ENCODE measurements at places on chromosomes 2 and 18. TPM values are rescaled to one million over a fixed set of nuclear protein-coding genes. Genes with fewer than 3 reads are reported as not detected.

MROH2A gene
- total RNA-seq = not detected

SLC14A1 gene
- total RNA-seq = not detected

GKN2 gene
- not detected for total RNA-seq

DSC2 gene
- 0.09 TPM for total RNA-seq

CHST10 gene
- total RNA-seq = 7.6 TPM

TXNDC2 gene
- not detected for total RNA-seq

PPP1R1C gene
- 0.33 TPM for total RNA-seq
